ENCODE measurements at places on chromosomes 2 and 18.

DNA sequence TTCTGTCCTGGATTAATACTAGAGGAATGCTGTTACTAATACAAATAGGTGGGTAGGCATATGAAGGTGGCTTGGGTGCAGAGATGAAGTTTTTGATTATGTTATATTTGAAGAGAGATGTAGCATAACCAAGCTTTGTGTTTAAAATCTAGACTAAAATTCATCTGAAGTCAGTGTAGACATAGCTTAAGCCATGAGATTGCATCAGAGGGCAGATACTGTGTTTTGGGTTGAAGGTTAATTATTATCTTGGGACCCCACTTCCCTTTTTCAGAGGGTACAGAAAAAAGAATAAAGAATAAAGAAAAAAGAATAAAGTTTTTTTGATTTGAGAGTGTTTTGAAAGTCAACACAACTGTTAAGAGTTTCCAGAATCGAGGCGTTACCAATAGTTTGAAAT is 13.0 kb downstream of the PPM1B start:
- no peak for DNase-seq

- no peak for DNase-seq
Measured at GRCh38 chr2:127762846-127763245, 48.1 kb downstream of the WDR33 start.

DNA sequence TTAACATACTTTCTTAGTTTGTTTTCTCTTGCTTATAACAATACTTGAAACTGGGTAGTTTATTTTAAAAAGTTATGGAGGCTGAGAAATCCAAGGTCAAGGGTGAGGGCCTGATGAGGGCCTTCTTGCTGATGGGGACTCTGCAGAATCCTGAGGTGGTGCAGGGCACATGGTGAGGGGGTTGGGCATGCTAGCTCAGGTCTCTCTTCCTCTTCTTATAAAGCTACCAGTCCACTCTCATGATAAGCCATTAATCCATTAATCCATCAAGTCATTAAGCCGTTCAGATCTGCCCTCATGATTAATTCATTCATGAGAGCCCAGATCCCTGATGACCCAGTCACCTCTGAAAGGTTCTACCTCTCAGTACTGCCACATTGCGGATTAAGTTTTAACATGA is 21.4 kb downstream of the ALMS1 start:
- DNase-seq = no peak

DNA sequence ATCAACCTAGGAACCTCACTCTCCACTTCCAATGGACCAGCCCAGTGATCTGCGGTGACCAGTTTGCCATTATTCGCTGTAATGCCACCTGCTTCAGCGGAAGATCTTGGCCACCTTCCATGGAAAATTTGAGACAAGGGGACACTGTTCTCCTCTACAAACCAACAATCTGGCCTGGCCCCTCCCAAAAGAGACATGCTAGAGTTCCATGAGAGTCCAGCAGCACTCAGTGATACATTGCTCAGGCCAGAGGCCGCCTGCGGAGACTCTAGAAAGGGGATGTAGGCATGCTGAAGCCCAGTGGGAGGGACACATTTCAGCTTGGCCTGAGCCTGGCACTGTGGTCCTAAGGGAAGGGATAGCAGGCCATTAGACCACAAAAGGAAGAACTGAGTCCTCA is 58.3 kb downstream of the COL6A3 start:
- no peak for DNase-seq

GRCh38 chr2:190235551-190236075 is 84.0 kb downstream of the HIBCH start:
- no peak for DNase-seq

DNA sequence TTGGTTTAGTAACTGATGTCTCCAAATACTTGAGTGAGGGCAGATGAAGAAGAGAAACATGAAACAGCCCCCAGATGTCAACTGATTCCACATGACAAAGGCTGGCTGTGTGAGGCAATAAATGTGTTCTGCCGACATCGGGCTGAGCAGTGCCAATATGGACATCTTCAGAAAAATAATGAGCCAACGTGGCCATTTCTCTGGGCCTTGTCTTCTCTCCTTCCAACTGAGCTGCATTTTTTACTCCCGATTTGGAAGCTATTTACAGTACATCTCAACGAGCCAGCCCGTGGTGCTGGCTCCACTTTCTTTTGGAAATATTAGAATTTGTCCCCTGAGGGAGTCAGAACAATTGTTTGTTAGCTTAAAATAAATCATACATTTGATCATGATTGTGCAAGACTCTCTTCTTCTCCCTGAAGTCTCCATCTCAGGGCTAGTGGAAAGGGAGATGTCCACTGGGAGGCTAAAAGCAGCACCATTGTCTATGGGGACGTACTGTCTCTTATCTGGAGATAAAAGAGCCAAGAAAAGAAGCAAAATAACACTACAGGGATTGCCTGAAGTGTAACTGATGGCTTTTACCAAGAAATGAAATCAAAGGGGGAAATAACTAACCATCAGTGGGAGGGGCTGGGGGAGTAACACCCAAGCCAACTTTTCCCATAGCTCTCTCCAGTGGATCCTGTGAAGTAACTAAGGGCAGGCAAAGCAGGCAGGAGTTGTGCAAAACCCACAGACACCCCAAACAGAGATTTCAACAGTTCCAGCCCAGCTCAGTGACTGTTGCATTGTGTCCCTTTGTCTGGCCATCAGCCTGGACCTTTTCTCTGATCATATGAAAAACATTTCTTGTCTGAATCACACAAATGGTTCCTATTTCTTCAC is 114.8 kb downstream of the RDH14 start:
- no peak for DNase-seq

DNA sequence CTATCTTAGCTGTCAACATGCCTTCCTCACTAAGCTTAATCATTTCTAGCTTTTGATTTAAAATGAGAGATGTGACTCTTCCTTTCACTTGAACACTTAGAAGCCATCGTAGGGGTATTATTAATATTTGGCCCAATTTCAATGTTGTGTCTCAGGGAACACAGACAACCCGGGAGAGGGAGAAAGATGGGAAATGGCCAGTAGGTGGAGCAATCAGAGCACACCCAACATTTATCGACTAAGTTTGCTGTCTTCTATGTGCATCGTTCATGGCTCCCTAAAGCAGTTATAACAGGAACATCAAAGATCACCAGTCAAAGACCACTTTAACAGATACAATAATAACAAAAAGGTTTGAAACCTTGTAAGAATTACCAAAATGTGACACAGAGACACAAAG is 110.2 kb downstream of the OLA1 start:
- no peak for DNase-seq

GRCh38 chr18:43322132-43322531 is 44.8 kb upstream of the SYT4 start:
- no peak for DNase-seq

DNA sequence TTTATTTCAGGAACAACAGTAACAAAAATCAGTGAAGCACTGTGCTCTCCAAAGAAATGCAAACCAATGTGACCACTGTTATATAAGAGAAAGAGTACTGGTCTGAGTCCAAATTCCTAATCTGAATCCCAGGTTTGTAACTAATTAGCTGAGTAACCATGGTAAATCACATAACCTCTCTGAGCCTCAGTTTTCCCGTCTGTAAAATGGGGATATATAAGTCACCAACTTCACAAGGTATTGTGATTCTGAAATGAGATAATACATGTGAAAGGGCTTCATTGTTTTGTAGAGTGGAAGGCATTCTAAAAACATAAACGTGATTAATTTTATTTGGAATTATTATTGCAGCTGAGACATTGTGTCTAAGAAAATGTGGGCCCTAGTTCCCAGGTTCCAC is 91.3 kb upstream of the YPEL5 start:
- DNase-seq = no peak

- peak; percentile 21 for DNase-seq
Measured at GRCh38 chr2:7417845-7418742, 500.9 kb downstream of the RNF144A start.

- peak; percentile 53 for DNase-seq
Measured at GRCh38 chr2:42040643-42041278, 7.1 kb upstream of the PKDCC start.

DNA sequence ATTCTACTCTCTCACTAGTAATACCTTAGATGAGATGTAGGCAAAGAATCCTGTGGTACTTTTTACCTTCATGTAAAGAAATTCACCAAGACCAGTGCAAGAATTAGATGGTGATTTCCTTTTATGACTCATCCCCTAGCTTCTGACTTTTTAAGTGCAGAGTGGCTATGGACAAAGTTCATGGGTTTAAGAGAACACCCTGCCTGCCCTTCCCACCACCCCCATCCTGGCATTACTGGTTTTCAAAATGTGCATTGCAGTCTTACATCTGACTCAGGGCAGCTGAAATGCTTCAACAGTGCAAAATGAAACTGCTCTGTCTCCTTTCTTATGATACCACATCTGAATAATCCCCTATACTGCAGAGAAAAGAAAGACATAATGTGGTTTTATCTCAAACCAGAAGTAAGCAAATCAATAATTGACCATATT is 22.6 kb downstream of the MAIP1 start:
- no peak for DNase-seq

GRCh38 chr2:48715956-48716355 is 39.6 kb downstream of the LHCGR start:
- DNase-seq = no peak

- DNase-seq = no peak
Measured at GRCh38 chr2:16678964-16679363, 13.3 kb upstream of the CYRIA start.

DNA sequence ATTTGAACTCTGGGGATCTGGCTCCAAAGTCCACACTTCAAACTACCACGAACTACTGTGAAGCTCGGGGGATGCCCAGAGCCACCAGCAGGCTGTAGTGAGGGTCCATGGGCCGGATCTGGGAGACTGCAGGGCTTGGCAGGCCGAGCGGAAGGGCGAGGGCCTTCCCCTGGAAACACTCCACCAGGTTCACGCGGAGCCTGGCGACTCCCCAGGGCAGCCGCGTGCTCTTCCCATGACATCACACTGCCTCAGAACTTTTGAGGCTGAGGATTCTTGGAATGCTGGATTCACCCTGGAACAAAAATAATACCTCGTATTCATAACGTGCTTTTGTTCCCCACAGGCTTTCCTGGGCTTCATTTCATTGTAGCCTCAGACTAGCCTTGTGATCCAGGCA is 201.0 kb downstream of the SMAD7 start:
- no peak for DNase-seq

GRCh38 chr2:196286821-196287220 is 115.4 kb upstream of the STK17B start:
- no peak for DNase-seq

GRCh38 chr2:147297820-147298219 is 547.0 kb upstream of the ACVR2A start:
- DNase-seq = no peak

DNA sequence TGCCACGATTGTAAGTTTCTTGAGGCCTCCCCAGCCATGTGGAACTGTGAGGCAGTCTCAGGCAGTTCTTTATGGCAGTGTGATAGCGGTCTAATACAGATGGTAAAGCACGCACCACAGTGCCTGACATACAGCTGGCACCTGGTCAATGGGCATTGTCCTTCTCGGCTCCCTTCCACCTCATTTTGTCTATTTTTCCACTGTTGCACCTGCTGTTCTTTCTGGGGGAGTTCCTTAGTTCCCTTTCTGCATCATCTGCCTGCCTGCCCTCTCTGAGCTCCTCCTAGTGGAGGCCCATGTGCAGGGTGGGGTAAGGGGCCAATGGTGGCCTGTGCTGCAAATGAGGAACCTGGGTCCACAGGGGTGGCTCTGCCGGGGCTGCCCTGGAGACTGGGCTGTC is 157.6 kb downstream of the LPIN1 start:
- DNase-seq = no peak

GRCh38 chr2:182220335-182220734 is 206.5 kb downstream of the PDE1A start:
- no peak for DNase-seq

DNA sequence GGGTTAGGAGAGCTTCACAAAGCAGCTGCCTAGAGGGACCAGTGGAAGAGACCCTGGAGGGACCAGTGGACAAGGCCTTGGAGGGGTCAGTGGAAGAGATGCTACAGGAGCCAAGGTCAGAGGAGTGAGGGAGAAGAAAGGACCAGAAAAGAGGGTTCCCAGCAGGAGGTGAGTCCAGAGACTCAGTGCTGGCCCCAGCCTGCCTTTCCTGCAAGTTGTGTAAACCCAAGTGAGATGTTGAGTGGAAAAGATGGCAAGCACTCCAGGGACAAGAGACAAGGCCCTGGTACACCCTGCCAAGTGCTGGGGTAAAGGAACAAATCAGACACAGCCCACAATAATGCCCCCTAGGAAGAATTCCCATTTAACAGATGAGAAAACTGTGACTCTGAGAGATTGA is 94.4 kb downstream of the TTC32 start:
- no peak for DNase-seq

DNA sequence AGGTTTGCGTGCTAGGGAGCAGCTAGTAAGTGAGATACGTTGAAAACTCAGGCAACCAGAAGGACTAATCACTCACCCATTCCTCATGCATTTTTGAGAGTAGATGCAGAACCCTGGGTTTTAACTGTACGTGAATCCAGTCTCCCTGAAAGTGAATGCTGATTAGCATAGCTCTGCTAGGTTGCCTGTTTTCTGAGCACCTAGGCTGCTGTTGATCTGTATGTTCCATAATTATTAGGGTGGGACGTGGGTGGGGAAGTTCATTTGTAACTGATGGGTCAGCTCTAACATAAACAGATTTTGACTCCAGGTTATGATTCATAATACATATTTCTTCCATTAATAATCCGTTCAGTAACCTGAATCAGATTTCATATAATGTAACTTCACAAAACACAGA is 379.0 kb upstream of the FANCL start:
- no peak for DNase-seq

GRCh38 chr2:110790907-110791306 is 58.5 kb downstream of the ACOXL start:
- DNase-seq = no peak

DNA sequence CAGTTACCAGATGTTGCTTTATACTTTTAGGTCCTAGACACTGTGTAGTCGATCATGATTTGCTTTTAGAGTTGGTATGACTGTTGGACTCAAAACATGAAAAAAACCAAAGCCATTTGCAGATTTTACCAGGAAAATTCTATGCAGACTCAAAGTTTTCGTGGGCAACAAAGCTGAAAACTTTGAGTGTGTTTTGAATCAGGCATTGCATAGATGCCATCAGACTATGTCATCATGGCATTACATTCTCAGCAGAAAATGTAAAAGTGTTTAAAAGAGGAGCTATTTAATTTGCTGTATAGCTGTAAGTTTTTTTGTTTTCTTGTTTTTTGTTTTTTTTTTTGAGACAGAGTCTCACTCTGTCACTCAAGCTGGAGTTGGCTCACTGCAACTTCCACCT is 43.5 kb upstream of the ELAC1 start:
- no peak for DNase-seq

DNA sequence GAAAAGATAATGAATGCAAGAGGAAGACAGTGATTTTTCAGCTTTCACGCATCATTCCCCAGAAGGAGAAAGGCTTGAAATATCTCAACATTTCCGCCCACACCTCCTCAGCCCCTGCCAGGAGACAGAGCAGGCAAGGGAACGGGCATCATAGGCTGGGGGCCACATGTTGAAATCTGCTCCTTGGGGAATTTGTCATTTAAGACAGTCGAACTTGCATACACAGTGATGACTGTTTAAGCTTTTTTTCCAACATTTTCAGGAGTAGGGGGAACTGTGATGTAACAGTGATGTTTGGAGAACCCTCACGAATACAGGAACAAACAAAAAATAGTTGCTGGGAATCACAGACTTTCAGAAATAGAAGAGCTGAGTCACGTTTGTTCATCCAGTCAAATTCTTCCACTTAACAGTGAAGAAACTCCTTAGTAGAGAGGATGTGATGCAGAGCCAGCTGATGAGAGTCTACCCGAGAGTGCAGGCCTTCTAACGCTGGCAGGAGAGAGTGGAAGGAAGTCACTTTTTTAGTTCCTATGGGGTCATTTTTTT is 266.8 kb downstream of the ALPK2 start:
- no peak for DNase-seq

GRCh38 chr2:237096201-237096600 is 10.5 kb downstream of the COPS8 start:
- no peak for DNase-seq
